Liver (tissue), 10 donors: ENCODE measurements at places on chromosomes 2 and 18. TPM values are rescaled to one million over a fixed set of nuclear protein-coding genes. Genes with fewer than 3 reads are reported as not detected.

The GAD1 gene
- polyA plus RNA-seq: not detected

The TGFBRAP1 gene
- polyA plus RNA-seq: 1.8 TPM

The OTOS gene
- polyA plus RNA-seq: not detected

The PCARE gene
- not detected for polyA plus RNA-seq

The RAPH1 gene
- 16.2 TPM for polyA plus RNA-seq

The CARF gene
- 0.98 TPM for polyA plus RNA-seq

DNA sequence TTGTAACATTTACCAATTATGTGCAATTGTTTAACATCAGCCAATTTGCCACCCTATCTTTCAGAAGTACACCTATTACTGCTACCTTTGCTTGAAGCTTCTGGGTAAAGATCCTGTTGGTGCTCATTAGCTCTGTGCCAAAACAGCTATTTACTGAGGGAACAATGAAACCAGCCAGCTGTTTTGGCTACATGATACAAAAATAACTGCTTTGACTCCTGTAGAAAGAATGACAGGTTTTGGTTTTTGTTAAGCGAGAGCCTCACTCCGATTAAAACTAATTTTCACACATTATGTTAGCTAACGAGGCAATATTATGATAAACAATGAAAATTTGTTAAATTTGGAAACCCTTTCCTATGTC, 907.0 kb downstream of the EPHA4 start:
- DNase-seq: no peak

- DNase-seq: no peak
These were observed 74.8 kb upstream of the ZBTB14 start for GRCh38 chr18:5370332-5370731.

GRCh38 chr2:170039401-170040172, 138.4 kb upstream of the MYO3B start:
- DNase-seq: no peak

- DNase-seq: no peak
These were observed 471.9 kb upstream of the TNP1 start for GRCh38 chr2:217331523-217332416.

DNA sequence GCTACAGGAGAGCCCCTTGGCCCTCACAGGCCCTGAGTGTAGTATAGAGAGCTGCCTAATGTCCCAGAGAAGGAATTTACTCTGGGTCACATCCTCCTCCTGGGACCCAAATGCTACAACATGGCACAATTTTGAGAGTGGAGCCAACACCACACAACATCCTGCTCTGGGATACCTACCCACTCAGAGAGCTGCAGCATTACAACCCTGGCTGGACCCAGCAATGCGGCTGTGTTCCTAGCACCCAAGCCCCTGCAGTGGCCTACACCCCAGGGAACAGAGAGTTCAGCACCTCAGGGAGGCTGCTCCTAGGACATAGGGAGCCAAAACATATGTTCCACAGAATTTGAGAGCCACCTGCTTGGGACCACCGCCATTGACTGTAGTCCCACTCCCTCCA, 19.3 kb upstream of the FABP1 start:
- DNase-seq: no peak

DNA sequence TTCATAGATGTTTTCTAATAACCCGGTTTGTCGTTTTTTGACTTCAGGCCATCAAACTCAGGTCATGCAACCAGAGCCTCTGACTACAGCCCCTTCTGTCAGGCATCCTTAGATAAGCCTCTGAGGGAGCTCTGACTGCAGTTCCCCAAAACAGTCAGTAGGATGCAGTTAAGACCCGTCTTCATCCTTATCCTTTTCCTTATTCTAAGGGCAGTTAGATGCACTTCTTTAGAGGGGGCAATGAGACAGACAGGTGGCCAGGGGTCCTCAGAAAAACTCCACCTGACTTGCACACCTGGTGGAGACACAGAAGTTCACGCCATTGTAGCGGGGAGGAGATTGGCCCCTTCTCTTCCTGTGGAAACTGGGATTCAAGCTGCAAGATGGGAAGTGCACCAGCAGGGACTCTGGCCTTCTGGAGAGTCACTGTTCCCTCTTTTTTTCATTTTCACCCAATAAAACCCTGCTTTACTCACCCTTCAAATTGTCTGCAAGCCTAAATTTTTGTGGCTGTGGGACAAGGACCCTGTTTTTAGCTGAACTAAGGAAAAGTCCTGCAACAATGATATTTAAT, 104.8 kb upstream of the TFPI start:
- no peak for DNase-seq

DNA sequence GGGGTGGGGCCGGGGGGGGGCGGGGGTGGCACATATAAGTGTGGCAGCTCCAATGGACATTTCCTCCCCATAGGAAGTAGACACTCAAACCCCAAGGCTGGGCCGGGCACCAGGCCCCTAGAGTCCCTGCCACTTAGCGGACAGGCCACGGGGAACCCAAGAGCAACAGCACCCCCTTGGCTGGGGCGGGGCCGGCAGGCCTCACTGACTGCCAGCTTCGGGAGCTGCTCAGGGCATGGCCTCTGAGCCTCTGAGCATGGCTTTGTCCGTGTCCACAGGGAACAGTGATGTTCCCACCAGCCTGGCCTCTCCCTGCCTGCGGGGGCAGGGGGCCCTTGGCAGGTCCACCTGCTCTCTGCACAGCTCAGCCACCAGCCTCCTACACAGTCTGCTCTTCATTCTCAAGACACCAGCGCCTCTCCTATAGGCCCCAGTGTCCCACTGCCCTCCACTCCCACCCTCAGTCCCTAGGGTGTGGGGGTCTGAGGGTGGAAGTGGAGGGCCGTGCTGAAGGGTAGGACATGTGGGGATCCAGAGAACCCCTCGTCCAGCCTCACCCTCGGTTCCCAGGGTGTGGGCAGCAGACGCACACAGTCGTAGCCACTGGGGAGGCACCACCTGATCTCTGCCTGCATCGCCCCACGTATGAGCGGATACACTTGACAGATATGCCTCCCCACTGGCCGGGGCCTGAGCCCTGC, 106.7 kb downstream of the FAM210A start:
- DNase-seq: no peak

GRCh38 chr18:23671564-23671963, 8.9 kb upstream of the ANKRD29 start:
- no peak for DNase-seq

DNA sequence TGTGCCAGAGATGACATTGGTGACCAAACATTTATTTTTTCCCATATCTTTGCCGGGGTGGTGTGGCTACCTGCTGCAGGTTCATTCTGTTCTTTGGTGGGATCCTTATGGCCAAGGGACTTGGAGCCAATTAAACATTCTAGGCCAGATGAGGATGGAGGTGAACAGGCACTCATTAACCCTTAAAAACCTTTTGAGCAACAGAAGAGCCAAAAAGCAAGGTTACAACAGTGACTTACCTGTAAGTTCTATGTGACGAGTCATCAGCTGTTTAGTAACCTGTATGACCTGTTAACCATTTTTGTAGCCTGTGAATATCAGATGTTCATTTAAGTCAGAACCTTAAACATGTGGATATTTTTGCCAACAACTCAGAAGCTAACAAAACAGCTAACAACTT, 105.6 kb downstream of the XRCC5 start:
- DNase-seq: no peak

- DNase-seq: no peak
These were observed 172.7 kb upstream of the SERPINE2 start for GRCh38 chr2:224211791-224212190.
